Epithelial cell of esophagus (primary cell): ENCODE measurements at places on chromosomes 2 and 18.

- no peak for DNase-seq
Observed at GRCh38 chr18:58163004-58163590, 119.1 kb downstream of the NEDD4L start.

- DNase-seq, result no peak
Observed at GRCh38 chr2:56473524-56473923, 289.7 kb downstream of the CCDC85A start.

GRCh38 chr2:134739236-134739878, 20.6 kb upstream of the TMEM163 start:
- DNase-seq, result no peak

- no peak for DNase-seq
Observed at GRCh38 chr2:230823264-230823964, 41.3 kb upstream of the ITM2C start.
